NCI-H774 (cell line): ENCODE measurements at places on chromosomes 2 and 18.

DNA sequence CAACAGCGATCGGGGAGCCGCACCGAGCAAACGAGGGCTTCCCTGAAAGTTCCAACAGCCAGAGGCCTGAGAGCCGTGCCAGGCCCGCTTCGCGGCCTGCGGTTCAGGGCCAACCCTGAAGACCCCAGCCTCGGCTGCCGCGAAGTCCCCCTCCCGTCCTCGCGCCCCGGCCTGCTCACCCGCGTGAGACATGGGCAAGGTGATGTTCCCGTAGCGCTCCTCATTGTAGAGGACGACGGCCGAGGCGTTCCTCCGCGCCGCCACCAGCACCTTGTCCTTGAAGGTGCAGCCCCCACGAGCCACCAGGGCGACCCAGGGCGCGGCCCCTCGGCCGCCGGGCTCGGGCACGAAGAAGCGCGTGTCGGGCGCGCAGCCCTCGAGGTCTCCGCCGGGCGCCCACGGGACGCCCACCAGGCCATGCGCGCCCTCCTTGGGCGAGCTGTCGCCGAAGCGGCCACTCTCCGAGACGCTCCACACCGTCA lies 510 bp downstream of the RNF149 start:
- DNase-seq, result no peak

DNA sequence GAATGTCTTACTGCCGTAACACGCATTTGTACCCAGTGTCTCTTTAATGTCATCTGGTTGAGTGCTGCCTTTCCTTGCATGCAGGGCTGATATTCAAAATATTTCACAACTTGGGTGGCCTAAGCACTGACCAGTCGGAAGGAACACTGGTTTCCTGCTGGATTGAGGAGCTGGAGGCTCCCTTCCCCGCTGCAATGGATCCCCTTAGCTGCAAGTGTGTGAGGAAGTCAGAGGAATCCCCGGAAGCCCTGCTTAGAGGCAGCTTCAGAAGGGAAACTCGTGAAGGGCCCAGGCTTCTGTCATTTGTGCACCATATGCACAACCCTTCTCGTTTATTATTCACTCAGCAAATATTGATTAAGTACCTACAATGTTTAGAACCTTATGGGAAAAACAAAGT lies 33.2 kb upstream of the SP3 start:
- DNase-seq, result no peak

DNA sequence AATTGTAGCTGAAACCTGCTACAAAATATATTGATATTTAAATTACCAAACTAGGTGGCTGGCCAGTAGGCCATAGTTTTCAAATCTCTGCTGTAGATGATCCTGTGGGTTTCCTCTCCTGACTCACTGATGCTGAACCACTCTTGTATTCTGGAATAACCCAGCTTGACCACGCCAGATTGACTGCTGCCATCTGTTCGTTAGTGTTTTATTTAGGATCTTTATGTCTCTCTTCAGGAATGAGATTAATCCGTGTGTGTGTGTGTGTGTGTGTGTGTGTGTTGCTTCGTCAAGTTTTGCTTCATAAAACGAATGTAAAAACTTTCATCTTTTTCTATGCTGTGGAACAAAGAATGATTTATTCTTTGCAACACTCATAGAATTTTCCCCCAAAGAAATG lies 187.1 kb downstream of the DYSF start:
- DNase-seq, result no peak

DNA sequence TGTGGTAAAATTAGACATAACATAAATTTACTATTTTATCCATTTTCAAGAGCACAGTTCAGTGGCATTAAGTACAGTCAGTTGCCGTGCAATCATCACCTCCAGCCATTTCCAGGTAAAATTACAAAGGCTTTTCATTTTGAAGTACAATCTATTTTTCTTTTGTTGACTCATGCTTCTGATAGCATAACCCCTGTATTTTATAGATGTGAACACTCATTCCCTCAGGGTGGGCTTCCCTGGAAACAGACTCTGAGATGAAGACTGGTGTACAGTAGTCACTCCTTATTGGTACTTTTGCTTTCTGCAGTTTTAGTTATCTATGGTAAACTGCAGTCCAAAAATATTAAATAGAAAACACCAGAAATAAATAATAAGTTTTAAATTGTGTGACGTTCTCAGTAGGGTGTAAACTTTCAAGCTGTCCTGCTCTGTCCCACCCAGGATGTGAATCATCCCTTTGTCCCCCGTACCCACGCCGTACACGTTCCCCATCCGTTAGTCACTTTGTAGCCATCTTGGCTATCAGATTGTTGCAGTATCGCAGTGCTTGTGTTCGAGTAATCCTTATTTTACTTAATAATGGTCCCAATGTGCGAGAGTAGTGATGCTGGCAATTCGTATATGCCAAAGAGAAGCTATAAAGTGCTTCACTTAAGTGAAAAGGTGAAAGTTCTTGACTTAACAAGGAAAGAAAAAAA lies 41.1 kb upstream of the NAB1 start:
- no peak for DNase-seq

DNA sequence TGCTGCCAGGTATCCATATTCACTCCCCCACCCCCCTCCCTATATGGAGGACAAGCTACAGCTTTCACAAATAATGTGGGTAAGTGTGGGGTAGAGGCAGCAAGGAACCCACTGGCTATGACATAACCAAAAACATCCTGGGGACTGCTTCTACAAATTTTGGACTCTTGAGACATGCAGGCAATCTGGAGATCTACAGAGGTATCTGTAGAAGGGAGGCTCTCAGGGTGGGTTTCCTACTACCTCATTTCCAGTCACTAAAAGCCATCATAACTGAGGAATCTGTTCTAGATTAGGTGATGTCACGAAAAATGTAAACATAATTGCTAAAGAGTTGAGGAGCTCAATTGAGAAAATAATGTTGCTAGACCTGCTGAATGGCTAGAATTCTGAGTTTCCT lies 46.8 kb upstream of the WIPF1 start:
- no peak for DNase-seq
